ENCODE measurements at places on chromosomes 7 and 10. TPM values are rescaled to one million over a fixed set of nuclear protein-coding genes. Genes with fewer than 3 reads are reported as not detected.

MRPL32 gene
- total RNA-seq: 28.4 TPM

ASB13 gene
- 8.4 TPM for total RNA-seq

CASTOR2 gene
- 5.6 TPM for total RNA-seq

AP1S1 gene
- total RNA-seq: 77.5 TPM

FANK1 gene
- total RNA-seq: 2.3 TPM

GJD4 gene
- total RNA-seq: not detected

CACNA2D1 gene
- 46.0 TPM for total RNA-seq

CXCL12 gene
- 54.1 TPM for total RNA-seq

HOXA5 gene
- total RNA-seq: 2.4 TPM

ASB15 gene
- not detected for total RNA-seq

UCN3 gene
- not detected for total RNA-seq

DMBT1 gene
- total RNA-seq: under 0.01 TPM

KIF5B gene
- 169 TPM for total RNA-seq

GSTO2 gene
- total RNA-seq: 3.4 TPM

HOXA9 gene
- not detected for total RNA-seq

FGF8 gene
- total RNA-seq: not detected

OLAH gene
- total RNA-seq: not detected

TRRAP gene
- 9.6 TPM for total RNA-seq

ZNF488 gene
- 0.18 TPM for total RNA-seq

RNF133 gene
- 0.54 TPM for total RNA-seq

GRM8 gene
- total RNA-seq: 0.36 TPM

VAX1 gene
- not detected for total RNA-seq

SRRM3 gene
- 1.3 TPM for total RNA-seq

KCNMA1 gene
- 40.1 TPM for total RNA-seq

CCAR1 gene
- total RNA-seq: 166 TPM

LIPM gene
- 0.82 TPM for total RNA-seq

POM121L12 gene
- not detected for total RNA-seq
